ENCODE measurements at places on chromosomes 12 and 14.
A peak's percentile ranks its signal among the peaks of the same experiment; 100 is the strongest.

- no peak for DNase-seq
These were observed 63.5 kb downstream of the PELI2 start for GRCh38 chr14:56181681-56182085.

GRCh38 chr12:94941440-94941862, 62.0 kb downstream of the NDUFA12 start:
- no peak for DNase-seq

- DNase-seq: no peak
These were observed 23.9 kb downstream of the CACNA1C start for GRCh38 chr12:2076728-2077127.

GRCh38 chr12:7638064-7638759, 27.5 kb downstream of the APOBEC1 start:
- DNase-seq: peak; percentile 87

DNA sequence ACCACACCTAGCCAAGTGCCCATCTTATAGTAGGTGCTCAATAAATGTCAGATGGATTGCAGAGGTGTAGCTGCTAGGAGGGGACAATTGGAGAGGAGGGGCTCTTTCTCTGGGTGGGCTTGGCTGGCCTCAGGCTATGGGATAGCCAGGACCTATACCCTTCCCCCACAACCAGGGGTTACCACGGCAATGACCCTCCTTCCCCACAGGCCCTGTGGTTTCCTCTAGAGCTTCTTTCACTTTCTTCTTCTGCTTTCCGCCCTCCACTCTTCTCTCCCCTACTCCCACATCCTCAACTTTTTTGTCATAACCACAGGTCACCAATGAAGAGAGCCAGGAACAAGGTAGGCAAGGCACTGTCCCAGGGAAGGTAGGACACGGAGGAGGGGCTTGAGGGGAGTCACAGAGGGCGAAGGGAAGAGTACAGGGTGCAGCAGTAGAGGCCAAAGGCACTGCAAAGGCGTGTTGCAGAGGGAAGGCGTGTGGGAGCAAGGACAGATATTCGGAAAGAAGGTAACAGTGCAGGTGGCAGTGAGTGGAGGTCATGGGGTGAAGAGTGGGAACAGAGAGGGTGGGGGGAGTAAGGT, 1.9 kb upstream of the ITGB7 start:
- peak; percentile 69 for DNase-seq

GRCh38 chr14:42424501-42424900, 817.8 kb downstream of the LRFN5 start:
- no peak for DNase-seq

DNA sequence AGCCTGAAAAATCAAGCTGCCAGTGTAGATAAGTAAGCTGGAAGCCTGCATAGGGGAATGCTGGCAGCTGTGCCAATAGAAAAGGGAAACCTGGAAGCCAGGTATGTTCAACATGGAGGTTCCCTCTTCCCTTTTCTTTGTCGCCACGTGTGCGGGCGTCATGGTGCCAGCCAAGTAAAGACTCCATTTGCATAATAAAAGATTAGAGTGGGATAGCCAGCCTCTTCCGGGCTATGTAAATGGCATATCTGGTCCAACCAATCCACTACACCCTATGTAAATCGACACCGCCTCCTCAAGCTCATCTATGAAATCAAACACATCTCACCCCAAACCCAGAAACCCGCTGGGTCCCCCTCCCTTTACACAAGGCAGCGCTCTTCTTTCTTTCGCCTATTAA, 5.6 kb upstream of the ADGRD1 start:
- no peak for DNase-seq

DNA sequence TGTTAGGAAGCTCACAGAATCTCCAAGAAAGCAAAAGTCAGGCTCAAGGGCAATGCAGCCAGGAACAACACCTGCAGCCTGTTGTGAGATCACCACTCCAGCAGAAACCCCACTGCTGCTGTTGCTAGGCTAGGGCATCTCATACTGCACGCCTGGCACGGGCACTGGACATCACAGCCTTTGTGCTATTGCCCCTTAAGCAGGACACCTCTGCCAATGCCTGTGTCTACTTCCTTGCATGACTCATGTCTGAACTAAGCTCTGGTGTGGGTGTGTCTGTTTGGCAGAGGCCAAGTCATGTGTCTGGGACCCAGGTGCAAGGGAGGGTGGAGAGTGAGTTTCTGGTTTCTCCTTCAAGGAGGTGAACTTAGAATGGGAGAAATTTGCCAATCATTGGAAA, 10.0 kb upstream of the DDX47 start:
- peak; percentile 82 for DNase-seq

- DNase-seq: no peak
These were observed 501.6 kb downstream of the SLC6A15 start for GRCh38 chr12:84411031-84411430.

- no peak for DNase-seq
These were observed 68.5 kb downstream of the DAO start for GRCh38 chr12:108948367-108948766.

DNA sequence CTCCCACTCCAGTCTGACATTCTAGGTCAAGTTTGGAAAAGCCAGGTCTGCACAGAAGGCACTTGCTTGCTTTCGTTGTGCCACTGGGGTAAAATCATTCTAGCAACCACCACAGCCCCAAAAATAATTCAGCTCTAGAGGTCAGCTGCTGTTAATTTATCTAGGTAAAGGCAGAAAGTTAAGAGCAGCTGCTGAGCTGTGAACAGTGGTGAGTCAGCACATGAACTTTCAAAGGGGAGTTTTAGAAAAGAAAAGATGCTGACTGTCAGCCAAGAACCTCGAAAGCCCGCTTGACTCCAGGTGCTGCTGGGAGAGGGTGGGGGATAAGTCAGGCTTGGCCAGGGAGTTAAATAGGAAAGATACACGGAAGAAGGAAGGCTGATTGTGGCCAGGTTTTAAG, 12.7 kb downstream of the CCDC197 start:
- no peak for DNase-seq

DNA sequence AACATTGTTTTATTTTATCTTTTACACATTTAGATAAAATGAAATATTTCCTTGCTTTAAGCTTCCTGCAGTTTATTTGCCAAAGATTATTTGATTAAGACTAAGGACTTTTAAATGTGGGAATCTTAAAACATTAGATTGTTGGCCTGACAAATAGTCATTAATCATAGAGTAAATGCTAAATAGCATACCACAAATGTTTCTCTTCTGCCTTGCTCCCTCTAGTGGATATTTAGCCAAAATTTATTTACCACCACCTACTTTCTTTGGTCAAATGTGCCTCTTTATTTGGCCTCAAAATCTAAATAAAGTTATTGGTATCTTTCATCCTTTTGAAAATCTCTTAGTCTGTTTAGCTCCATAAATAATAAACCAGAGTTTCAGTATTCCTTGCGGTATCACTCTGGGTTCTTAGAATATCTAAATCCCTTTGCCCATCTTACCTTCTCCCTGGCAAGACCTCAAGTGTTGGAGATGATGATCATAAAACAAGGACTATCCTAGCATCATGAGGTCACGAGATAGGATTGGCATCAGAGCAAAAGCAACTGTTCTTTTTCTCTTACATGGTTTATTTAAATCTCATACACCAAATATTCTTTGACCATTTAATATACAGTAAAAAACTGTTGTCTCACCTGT, 150.6 kb upstream of the AEBP2 start:
- DNase-seq: peak; percentile 81

GRCh38 chr14:97456958-97457357, 659.8 kb downstream of the VRK1 start:
- DNase-seq: no peak

DNA sequence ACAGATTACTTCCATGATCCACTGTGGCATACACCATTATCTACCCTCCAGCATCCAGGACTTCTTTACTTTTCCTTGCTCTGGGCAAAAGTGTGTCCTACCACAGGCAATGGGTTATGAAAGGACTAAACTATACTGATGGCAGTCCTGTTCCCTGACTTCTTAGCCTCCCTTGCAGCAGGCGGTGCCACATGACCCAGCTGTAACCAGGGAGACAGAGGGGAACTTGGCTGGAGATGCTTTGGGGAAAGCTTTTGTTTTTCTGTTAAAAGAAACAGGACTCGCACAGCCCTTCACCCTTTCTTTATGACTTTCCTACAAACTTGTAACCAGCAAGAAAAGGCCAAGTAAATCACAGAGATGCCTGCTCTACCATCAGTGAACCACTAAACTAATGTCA, 394.4 kb downstream of the PCNX1 start:
- DNase-seq: no peak

- no peak for DNase-seq
These were observed 29.4 kb downstream of the TTC9 start for GRCh38 chr14:70670992-70671651.

DNA sequence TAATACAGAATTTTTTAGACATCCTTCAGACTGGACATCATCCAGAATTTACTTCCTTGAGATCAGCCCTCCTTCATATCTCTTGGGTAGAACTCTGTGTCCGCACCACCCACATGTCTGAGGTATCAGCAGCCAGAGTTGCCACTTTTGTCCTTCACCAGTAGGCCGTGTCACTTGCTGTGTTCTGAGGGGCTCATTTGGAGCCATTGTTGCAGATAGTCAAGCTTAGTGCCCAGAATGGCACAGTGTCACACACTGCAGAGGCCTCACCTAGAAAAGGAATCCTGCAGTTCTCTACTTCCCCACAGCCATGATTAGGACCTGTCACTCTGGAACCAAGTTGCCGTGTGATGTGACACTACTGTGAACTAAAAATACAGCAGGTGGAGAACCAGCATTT, 36.9 kb upstream of the KCNK13 start:
- no peak for DNase-seq

DNA sequence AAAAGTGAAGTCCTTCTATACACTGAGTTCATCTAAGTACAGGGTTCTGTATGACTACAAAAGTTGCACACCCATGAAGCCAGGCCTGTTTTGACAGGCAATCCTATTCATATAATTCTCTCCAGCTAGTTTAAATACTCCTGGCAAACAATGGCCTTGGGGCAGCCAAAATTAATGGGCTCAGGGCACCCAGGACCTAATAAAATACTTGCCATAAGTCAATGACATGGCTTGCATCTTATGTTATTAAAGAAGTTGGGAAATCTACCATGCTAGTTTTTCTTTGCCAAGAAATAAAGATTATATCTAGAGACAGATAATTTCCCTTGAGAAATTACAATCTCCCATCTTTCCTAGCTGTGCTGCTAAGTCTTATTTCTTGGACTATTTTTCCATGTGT, 11.1 kb upstream of the TMTC1 start:
- no peak for DNase-seq

DNA sequence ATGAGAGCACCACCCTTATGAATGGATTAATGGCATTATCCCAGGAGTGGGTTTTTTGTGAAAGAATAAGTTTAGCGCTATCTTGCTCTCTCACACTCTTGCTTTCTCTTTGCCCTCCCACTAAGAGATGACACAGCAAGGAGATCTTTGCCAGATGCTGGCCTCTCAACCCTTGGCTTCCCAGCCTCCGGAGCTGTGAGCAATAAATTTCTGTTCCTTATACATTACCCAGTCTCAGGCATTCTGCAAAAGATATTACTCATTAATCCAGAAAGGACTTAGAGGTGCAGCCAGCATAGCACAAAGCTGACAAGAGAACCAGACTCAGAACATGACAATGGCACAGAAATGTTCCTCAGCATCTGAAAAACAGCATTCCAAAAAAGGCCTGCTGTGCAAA, 190.6 kb downstream of the ITPR2 start:
- DNase-seq: no peak

- DNase-seq: no peak
These were observed 11.5 kb downstream of the OAS2 start for GRCh38 chr12:112989806-112990205.

DNA sequence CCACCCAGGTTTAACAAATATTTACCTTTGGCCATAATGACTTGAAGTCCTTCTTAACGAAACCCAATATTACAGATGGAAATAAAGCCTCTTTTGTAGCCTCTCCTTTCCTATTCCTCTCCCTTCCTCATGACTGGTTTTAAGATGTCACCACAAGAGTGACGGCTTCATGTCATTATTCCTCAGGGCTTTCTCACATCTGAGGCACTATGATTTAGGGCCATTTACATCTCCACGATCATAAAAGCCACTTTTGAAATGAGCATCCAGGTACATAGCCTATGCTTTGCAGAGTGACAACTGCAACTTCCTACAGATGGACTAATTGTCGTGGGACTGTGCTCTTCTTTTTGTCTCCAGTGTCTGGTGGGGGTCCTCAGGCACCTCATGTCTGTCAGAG, 32.3 kb upstream of the DACT1 start:
- DNase-seq: no peak

GRCh38 chr12:106086696-106087095, 52.1 kb downstream of the NUAK1 start:
- DNase-seq: no peak

DNA sequence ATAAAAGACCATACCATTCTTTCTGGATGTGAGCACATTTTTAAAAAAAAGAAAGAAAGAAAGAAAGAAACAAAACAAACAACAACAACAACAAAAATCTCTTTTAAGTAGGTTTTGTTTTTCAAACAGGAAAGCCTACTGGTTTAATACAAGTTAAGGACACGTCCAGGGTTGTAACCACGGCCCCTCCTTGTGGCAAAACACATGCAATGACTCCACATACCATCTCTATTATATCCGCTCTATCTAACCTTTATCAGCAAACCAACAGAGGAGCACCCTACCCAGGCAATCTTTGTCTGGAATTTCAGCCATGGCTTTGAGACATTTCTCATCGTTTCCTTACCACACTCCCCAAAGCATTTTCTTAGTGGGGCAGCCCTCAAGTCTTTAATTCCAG, 360.5 kb upstream of the TMPO start:
- DNase-seq: peak; percentile 18

DNA sequence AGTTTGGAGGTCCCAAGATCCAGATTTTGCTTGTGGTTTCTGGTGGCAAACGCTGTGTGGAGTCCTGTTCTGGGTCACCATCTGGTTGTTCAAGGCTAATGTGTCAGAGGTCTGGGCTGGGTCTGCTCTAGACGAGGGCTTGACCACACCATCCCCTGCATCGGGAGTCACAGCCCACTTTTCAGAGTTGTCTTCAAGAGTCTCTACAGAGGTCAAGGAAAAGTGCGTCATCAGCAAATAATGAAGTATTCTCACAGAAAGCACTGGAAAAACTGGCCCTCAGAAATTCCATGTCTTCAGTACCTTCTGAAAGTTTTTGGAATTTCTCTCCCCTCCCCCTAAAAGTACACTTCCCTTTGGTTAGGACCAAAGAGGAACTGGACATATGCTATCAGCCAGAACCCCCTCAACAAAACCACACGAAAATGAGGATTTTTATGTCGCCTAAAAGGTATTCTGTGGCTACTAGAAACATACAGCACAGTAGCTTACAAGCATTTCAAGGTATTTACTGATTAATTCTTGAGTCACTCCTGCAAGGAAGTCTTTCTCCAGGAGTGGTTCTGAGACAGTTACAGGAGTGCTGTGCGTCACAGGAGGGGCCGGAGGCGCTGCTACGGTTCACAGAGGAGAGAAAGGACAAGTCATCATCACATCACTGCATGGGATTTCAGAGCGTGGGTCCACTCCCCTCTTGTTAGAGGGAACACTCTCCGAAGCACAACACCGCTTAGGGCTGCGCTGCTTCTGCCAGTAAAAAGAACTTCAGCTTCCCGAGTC, 35.4 kb downstream of the RAD52 start:
- DNase-seq: peak; percentile 17

- DNase-seq: no peak
These were observed 352.6 kb downstream of the BCL11B start for GRCh38 chr14:98919434-98919833.
